Naive thymus-derived CD8-positive, alpha-beta T cell (primary cell): ENCODE measurements at places on chromosomes 5 and 9.

DNA sequence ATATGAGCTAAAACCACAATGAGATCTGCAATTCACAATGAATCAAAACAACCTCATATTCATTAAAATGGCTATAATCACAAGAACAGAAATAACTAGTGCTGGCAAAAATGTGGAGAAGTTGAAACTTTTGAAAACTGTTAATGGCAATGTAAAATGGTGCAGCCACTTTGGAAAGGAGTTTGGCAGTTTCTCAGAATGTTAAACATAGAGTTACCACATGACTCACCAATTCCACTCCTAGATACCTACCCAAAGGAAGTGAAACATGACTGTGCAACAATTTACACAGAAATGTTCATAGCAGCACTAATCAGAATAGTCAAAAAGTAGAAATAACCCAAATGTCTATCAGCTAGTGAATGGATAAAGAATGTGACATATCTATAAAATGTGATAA lies 862.2 kb downstream of the DTWD2 start:
- H3K4me1 ChIP-seq, result no peaks in the 10 kb centered on the region
- H3K36me3 ChIP-seq, result no peaks in the 10 kb centered on the region
- no peak for DNase-seq
- no peak overlapping the region for H3K4me3 ChIP-seq
- H3K27me3 ChIP-seq, result no peaks in the 10 kb centered on the region

- no peak for DNase-seq
- peak overlapping the region; percentile 2 for H3K4me3 ChIP-seq
- H3K27ac ChIP-seq, result peak overlapping the region; percentile 7
- no peaks in the 10 kb centered on the region for H3K36me3 ChIP-seq
- no peaks in the 10 kb centered on the region for H3K27me3 ChIP-seq
- peaks cover 62% of the 10 kb centered on the region for H3K4me1 ChIP-seq
These were observed 60.5 kb downstream of the RASGRF2 start for GRCh38 chr5:81020478-81021167.

- DNase-seq, result no peak
- no peak overlapping the region for H3K27ac ChIP-seq
- no peak overlapping the region for H3K4me3 ChIP-seq
- no peaks in the 10 kb centered on the region for H3K4me1 ChIP-seq
- H3K27me3 ChIP-seq, result no peaks in the 10 kb centered on the region
- no peaks in the 10 kb centered on the region for H3K36me3 ChIP-seq
These were observed 137.6 kb downstream of the CRB2 start for GRCh38 chr9:123493627-123494026.

GRCh38 chr9:28105001-28105400 lies 531.7 kb upstream of the C9orf72 start:
- no peak for DNase-seq
- H3K36me3 ChIP-seq, result no peaks in the 10 kb centered on the region
- no peak overlapping the region for H3K27ac ChIP-seq
- H3K4me3 ChIP-seq, result no peak overlapping the region
- H3K27me3 ChIP-seq, result no peaks in the 10 kb centered on the region

GRCh38 chr5:35971186-35971877 lies 19.9 kb downstream of the UGT3A1 start:
- DNase-seq, result no peak
- H3K36me3 ChIP-seq, result no peaks in the 10 kb centered on the region
- no peak overlapping the region for H3K4me3 ChIP-seq
- H3K4me1 ChIP-seq, result no peaks in the 10 kb centered on the region
- no peak overlapping the region for H3K27ac ChIP-seq

DNA sequence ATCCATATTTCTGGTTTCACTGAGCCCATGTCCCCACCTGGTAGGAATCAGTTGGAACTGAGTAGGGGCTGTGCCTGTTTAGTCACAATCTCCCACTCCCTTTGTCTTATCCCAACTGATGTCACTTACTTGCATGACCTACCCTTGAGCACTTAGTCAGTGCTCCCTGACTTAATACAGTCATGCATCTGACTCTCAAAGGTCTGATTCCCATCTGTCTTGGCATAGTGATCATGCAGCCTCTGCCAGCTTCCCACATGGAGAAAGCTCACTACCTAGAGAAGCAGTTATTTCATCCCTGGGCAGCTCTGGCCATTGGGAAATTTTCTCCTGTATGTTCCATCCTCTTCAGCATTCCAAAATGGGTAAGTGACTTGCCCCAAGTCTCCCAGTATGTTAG lies 24.8 kb downstream of the ABLIM3 start:
- peaks cover 14% of the 10 kb centered on the region for H3K27me3 ChIP-seq
- no peak overlapping the region for H3K4me3 ChIP-seq

GRCh38 chr5:4537489-4537888 lies 602.6 kb upstream of the ADAMTS16 start:
- H3K27ac ChIP-seq, result no peak overlapping the region
- no peaks in the 10 kb centered on the region for H3K27me3 ChIP-seq
- no peaks in the 10 kb centered on the region for H3K4me1 ChIP-seq
- DNase-seq, result no peak
- no peaks in the 10 kb centered on the region for H3K36me3 ChIP-seq
- no peak overlapping the region for H3K4me3 ChIP-seq

GRCh38 chr5:157431544-157432200 lies 28.3 kb upstream of the NIPAL4 start:
- H3K27me3 ChIP-seq, result peaks cover 8% of the 10 kb centered on the region
- H3K27ac ChIP-seq, result no peak overlapping the region
- peak; percentile 2 for DNase-seq
- no peak overlapping the region for H3K4me3 ChIP-seq

DNA sequence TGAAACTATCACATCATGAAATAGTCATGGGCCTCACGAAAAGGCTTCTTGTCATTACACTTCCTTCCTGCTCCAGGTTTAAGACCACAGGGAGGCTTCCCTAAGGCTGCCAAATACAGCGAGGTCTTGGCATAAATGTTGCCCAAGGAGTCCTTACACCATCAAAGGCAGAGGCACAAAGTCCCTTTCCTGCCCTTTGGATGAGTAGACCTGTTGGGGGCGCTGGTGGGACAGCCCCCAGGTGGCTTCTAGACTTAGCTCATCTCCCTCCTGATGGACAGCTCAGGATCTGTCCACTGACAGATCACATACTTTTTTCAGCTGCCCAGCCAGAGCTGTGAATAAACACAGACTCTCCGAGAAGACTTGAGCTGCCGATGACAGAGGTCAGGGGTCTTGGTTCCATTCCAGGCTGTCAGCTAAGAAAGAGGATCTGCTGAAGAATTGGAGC lies 15.5 kb upstream of the MEGF9 start:
- no peaks in the 10 kb centered on the region for H3K36me3 ChIP-seq
- H3K27ac ChIP-seq, result no peak overlapping the region
- no peaks in the 10 kb centered on the region for H3K27me3 ChIP-seq
- DNase-seq, result no peak
- H3K4me1 ChIP-seq, result no peaks in the 10 kb centered on the region
- H3K4me3 ChIP-seq, result no peak overlapping the region

DNA sequence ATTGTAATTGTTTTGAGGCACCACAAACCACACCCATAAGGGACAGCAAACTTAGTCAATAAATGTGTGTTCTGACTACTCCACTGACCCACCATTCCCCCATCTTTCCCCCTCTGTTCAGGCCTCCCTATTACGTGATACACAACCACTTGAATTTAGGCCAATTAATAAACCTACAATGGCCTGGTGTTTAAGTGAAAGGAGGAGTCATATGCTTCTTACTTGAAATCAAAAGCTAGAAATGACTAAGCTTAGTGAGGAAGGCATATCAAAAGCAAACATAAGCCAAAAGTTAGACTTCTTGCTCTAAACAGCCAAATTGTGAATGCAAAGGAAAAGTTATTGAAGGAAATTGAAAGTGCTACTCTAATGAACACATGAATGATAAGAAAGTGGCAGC lies 14.6 kb downstream of the ZBTB43 start:
- peaks cover 30% of the 10 kb centered on the region for H3K36me3 ChIP-seq
- H3K27me3 ChIP-seq, result no peaks in the 10 kb centered on the region
- H3K27ac ChIP-seq, result no peak overlapping the region

- no peak overlapping the region for H3K4me3 ChIP-seq
- H3K36me3 ChIP-seq, result no peaks in the 10 kb centered on the region
- no peak for DNase-seq
- no peak overlapping the region for H3K27ac ChIP-seq
- peaks cover 30% of the 10 kb centered on the region for H3K27me3 ChIP-seq
These were observed 23.8 kb downstream of the SHC3 start for GRCh38 chr9:89154651-89155336.

GRCh38 chr9:91771027-91771426 lies 179.0 kb downstream of the ROR2 start:
- no peak for DNase-seq
- no peak overlapping the region for H3K4me3 ChIP-seq
- H3K27ac ChIP-seq, result no peak overlapping the region
- H3K4me1 ChIP-seq, result no peaks in the 10 kb centered on the region

DNA sequence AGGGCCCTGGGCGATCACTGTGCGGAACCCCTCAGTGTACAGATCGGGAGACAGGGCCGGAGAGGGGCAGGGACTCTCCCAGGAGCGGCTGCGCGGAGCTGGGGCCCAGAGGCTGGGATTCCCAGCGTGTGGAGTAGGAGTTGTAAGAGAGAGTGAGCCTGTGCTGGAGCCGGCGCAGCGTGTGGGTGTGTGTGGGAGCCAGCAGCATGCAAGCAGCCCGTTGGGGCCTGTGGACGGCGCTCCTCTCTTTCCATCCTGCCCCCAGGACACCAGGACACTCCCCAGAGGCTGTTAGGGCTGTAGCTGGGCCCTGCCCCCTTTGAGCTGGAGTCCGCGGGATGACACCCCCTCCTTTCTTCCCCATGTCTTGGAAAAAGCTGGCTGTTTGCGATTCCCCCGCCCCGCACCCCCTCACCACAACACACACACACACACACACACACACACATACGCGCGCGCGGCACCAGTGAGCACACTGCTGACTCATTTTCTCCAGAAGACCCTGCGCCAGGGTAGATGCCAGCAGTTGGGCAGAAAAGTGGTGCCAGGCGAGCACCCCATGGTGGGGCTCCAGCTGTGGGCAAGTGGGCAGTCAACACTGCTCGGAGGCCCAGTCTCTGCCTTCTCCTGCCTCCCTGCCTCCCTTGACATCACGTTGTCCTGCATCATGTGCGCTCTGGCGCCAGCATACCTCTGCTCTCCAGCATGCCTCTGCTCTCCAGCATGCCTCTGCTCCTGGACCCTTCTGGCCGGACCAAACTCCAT lies 1.5 kb downstream of the COL27A1 start:
- H3K27me3 ChIP-seq, result peaks cover 14% of the 10 kb centered on the region
- peak overlapping the region; percentile 79 for H3K4me3 ChIP-seq
- no peak for DNase-seq
- H3K36me3 ChIP-seq, result no peaks in the 10 kb centered on the region
- peak overlapping the region; percentile 56 for H3K27ac ChIP-seq
- peaks cover 23% of the 10 kb centered on the region for H3K4me1 ChIP-seq

DNA sequence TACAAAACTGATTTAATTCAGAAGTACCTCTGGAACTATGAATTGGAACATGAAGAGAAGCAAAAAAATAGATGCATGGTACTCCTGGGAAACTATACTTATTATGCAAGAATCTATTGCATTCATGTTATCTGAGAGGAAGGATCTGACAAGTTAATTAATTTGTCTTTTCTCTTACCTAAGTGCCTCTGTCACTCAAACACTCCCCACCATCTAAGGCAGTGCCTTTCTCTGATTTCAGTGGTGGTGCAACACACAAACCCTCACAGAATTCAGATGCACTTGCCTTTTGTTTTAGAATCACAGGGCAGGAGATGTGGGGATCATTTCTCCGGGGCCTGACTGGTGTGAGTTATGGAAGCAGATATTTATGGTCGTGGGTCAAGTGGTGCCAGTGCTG lies 52.5 kb upstream of the C9orf72 start:
- no peak overlapping the region for H3K4me3 ChIP-seq
- DNase-seq, result no peak
- H3K4me1 ChIP-seq, result no peaks in the 10 kb centered on the region
- H3K27me3 ChIP-seq, result no peaks in the 10 kb centered on the region
- H3K27ac ChIP-seq, result no peak overlapping the region
